ENCODE measurements at places on chromosomes 12 and 14.

DNA sequence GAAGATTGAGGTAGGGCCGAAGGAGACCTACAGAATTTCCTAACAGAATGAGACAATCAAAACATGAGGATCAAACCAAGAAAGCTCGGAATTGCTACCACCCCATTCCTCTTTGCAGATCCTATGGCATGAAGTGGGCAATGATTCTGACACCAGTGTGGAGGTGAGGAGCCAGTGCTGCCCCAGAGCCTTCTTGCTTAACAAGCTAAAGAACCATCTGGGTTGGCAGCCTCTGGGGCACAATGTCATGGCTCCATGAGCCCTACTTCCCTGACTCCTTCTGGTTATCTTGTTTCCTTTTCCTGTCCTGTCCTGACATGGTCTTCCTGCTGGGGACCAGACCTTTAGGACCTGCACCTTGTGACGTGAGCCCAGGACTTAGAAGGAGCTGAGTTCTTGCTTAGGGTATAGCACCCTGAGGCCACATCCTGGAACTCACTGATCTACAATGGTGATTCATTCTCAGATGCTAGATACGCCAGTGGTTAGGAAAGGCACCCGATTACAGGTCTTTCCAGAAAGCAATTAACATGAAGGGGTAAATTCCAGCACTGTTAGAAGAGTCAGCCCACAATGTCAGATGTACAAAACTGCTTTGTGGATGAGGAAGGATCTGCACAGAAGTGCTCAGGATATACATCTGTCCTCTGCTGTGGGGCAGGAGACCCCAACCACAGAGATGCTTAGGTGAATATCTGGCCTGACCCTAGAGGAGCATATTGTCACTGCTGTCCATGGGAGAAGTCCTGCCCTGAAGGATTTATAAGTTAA lies 324.2 kb downstream of the ZFP36L1 start:
- peak; percentile 21 for DNase-seq

DNA sequence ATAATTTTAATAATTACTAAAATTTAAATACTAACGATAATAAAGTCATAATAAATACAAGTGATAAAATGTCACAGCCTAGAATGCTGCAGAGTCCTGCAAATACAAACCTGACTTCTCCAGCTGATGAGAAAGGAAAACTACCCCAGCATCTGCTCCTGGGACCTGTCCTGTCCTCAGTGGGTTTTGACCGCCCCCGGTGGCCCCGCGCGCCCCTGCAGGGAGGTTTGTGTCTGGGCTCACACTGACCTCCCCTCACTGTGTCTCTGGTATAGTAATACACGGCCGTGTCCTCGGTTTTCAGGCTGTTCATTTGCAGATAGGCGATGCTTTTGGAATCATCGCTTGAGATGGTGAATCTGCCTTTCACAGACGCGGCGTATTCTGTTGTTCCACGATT lies 1139.4 kb downstream of the TMEM121 start:
- DNase-seq = no peak

GRCh38 chr14:53338192-53338591 lies 185.1 kb upstream of the DDHD1 start:
- DNase-seq = no peak

GRCh38 chr14:69673578-69674305 lies 62.3 kb downstream of the SUSD6 start:
- no peak for DNase-seq

DNA sequence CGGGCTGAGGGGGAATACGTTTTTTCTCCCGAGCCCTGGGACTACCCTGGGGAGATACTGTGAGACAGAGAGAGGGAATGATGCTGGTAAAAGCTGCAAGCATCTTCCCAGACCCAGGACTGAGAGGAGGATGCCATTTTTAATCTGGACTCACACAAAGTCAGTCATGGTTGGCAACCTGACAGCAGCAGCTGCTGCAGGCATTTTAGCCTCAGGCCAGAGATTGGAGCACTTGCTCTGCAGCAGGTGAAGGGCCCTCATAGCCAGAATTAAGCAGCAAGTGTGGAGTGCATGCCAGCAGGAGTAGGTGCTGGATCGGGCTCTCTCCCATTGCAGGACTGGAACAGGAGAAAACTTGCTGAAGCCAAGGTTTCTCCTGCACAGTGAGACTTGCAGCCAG lies 361.1 kb upstream of the CLEC14A start:
- no peak for DNase-seq

DNA sequence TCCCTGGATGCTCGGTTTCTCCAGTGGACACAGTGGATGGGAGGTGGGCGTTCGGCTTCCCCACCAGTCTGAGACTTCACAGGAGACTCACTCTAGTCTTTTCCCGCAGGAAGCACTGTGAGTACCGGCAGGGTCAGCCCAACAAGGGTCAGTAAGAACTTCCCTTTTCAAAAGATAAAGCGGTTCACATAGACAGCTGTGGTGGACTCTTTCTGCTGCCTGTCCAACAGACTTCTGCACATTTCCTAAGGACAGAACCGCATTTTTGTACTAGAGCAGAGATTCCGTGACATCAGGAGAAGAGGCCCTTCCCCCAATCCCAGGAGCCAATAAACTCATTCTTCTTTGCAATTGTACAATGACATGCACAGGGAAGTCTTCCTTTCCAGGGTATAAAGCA lies 10.4 kb downstream of the LTBR start:
- no peak for DNase-seq

- DNase-seq = no peak
Measured at GRCh38 chr14:94649543-94650443, 37.6 kb downstream of the SERPINA3 start.

DNA sequence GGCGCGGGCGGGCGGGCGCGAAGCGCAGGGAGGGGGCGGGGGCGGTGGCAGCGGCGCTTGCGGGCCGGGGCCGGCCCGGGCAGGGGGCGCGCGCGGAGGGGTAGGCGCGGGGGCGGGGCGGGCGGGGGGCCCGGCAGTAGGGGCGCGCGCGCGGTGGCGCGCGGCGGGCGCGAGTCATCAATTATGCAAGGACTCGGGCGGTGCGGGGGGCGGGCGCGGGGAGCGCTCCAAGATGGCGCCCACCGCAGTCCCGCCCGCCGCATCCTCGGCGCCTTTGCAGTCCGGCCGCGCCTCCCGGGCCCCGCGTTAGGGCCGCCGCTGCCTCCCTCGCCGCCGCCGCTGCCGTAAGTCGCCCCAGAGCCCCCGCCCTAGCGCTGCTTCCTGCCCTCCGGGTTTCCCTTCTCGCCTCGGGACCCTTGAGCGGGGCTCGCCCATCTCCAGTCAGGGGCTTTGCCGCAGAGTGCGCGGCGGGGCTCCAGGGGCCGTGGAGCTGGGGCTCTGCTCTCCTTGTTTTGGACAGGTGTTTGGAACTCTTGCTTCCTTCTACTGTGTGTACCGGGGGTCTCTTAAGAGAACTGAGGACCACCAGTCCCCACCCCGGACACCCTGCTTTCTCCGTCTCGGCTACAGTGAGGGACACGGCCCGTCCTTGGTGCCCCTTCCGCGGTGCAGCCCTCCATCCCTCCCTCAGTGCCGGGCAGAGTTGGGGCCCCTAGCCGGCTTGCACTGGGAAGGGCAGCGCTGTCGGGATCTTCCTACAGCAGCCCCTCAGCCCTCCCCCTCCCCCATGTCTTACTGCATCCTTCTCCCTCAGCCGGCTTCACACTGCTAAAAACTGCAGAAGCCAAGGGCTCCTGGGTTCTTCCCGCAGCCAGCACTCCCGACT lies at the start of gene SCN8A:
Gene SCN8A (plus strand): TSS at position 218 of the 886 bp plus-strand sequence. CDS start 71,585 bp downstream, outside the sequence.
- peak; percentile 58 for DNase-seq

Data from CD4-positive, alpha-beta T cell treated with Interleukin-12 subunit alpha and Interleukin-12 subunit beta, for 1 hour (primary cell).